ENCODE measurements at places on chromosomes 1 and 21.

GRCh38 chr1:160149716-160150115, 1.7 kb upstream of the ATP1A4 start:
- DNase-seq, result no peak

- no peak for DNase-seq
Measured at GRCh38 chr1:64019818-64020217, 183.6 kb upstream of the UBE2U start.

DNA sequence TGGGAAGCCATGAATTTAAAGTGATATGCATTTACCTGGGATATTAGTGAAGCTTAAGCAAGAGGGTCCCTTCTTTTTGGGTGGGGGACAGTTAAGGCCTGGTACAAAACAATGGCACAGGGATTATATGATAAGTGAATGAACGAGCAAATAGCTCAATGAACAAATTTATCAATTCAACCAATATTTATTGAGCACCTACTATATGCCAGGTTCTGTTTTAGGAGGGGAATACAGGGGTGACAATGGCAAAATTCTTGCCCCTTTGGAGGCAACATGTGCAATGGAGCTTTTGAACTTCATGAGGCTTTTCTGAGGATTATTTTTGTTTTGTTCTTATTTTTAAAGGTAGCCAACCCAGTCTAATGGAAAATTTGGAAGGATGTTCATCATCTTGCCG, 68.2 kb downstream of the FOXD2 start:
- DNase-seq, result no peak

DNA sequence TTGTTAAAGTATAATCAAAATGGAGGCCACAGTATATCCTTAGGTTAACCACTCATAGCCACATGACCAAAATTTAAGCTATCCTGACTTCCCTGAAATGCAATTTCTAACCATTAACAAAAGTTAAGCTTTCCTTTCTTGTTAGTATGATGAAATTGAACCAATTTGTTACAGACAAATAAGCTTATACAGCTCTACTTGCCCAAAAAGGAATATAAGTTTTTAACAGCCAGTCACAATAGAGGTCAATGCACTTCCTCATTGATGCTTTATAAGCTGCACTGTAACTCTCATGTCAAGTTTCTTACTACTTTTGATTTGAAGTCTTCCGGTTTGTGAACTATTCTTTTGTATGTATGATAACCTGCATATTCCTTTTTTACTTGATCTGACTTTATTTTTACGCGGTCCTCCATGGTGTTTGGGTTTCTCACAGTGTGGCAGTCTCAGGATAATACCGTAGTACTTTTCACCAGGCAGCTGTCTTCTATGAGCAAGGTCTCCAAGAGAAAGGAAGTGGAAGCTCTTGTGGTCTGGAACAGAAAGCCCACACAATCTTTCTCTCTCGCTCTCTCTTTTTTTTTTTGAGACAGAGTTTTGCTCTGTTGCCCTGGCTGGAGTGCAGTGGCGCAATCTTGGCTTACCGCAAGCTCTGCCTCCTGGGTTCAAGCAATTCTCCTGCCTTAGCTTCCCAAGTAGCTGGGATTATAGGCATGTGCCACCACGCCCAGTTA, 331.6 kb downstream of the SRGAP2C start:
- DNase-seq, result no peak

GRCh38 chr1:186289943-186290545, 85.0 kb downstream of the TPR start:
- no peak for DNase-seq

GRCh38 chr1:174497478-174497877, 49.7 kb downstream of the GPR52 start:
- no peak for DNase-seq

- no peak for DNase-seq
Measured at GRCh38 chr1:156064615-156065014, 3.7 kb downstream of the RAB25 start.

DNA sequence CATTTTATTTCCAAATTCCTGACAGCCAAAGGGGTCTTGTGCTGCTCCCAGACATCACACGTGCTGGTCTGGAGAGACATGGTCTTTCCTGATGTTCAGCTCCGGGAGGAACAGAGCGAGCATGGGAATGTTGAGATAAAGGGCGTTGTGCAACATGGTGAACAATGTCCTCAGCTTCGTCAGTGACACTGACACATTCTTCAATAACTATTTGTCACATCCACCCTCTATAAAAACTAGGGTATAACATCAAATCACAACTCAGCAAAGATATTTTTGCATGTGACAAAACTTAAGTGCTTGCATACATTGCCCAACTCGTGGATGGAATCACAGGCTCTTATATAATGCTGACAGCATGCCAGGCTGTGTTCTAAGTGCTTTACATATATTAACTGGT, 42.4 kb upstream of the GRHL3 start:
- DNase-seq, result no peak

DNA sequence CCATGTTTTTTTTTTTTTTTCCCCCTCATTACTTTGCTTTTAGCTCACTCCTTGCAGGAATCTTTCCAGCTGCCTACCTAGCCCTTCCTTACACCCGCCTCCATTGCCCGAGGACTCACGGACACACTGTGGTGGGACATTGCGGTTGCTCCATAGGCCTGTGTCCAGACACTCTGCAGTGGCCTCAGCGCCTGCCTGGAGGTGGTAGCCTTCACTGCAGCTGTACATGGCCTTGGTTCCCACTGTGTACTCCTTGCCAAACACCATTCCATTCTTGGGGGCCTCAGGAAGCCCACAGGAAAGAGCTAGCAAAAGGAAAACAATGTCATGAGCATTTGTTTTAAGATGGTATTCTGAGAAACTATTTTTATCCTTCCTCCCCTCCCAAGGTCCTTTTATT, 99.9 kb downstream of the ZSCAN20 start:
- DNase-seq, result no peak

DNA sequence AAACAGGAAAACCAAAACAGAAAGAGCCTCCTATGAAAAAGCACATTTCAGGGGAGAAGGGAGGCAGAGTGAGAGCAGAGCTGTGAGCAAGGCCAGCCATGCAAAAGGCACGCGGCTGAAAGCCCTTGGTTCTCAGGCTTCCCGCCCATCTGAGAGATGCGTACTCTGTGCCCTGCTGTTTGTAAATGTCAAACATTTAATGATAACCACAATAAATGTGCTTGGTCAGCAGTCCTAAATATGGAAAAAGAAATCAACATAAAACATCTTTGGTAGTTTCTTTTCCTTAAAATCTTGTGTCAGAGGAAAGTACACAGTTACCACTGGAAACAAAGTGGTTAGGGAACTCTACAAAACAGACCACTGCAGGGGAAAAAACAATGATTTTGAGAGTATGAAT, 283.1 kb downstream of the DSCAM start:
- DNase-seq, result no peak

GRCh38 chr1:42282867-42283583, 52.0 kb downstream of the FOXJ3 start:
- no peak for DNase-seq

GRCh38 chr21:32946654-32947053, 79.1 kb upstream of the OLIG2 start:
- no peak for DNase-seq

GRCh38 chr1:94719926-94720793, 100.0 kb upstream of the SLC44A3 start:
- DNase-seq, result no peak

GRCh38 chr1:40976952-40977690, 2.4 kb upstream of the CTPS1 start:
- DNase-seq, result no peak

DNA sequence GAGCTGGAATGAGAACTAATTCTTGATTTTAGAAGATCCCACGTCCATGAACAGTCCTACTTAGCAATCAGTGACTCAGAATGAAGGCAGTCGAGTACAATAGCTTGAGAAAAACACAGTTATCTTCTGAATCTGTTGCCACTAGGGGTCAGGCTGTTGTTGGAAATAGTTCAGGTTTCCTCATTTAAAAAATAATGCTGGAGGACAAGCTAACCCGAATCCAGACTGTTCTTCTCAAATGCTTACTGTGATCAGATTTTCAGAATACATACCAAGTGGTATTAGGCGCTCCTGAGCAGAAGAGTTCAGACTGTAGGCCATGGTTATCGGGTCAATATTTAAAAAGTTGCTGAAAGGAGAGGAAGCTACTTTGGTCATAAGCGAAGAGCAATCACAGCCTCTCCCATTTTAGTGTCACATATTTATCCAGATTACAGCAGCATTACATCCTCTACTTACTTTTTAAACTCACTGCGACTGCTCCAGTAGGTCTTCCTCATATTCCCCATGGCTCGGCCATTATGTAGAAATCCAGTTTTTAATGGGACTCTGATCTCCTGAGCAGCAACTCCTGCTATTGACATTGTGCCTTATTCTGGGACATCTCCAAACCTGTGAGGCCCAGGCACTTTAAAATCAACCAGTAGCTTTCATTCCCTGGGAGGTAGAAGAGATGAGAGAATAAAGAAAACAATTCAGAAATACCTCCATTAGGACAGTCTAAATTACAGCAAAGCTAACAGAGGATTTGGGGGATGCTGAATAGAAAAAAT, 10.9 kb downstream of the ERRFI1 start:
- no peak for DNase-seq

- no peak for DNase-seq
Measured at GRCh38 chr1:176469450-176470010, 6.6 kb downstream of the PAPPA2 start.
